Fibroblast of skin of back (primary cell): ENCODE measurements at places on chromosomes 7 and 10.

GRCh38 chr7:30648744-30649540 is 33.3 kb downstream of the CRHR2 start:
- DNase-seq, result no peak

DNA sequence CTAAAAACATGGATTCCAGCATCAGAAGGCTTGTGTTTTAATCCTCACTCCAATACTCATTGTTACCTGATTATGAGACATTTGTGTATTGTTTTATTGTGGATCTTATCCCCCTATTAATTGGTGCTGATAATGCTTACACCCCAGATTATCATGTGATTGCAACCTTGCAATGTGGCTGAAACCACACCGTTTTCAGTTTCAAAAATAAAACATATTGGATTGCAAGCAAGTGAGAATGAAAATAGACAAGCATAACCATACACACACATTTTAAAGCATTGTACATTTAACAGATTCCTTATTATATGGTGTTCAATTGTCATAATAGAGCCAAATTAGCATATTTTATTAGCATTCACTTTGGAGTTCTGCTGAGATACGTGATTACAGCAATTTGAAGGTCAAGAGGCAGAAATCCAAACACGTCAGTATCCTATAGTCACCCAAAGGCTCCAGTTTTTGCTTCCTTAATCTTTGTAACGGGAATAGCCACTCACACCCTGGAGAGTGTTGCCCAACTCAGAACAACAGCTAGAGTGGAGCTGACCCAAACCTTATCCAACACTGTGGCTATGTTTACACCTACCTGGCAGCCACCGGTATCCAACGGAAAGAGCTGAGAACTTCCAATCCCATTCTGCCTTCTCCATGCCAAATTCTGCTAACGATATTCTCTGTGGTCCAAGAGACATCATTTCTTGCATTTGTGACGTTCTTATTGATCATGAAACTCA is 317.1 kb upstream of the KLF6 start:
- no peak for DNase-seq

GRCh38 chr7:125396466-125397151 is 467.0 kb upstream of the POT1 start:
- DNase-seq, result no peak

DNA sequence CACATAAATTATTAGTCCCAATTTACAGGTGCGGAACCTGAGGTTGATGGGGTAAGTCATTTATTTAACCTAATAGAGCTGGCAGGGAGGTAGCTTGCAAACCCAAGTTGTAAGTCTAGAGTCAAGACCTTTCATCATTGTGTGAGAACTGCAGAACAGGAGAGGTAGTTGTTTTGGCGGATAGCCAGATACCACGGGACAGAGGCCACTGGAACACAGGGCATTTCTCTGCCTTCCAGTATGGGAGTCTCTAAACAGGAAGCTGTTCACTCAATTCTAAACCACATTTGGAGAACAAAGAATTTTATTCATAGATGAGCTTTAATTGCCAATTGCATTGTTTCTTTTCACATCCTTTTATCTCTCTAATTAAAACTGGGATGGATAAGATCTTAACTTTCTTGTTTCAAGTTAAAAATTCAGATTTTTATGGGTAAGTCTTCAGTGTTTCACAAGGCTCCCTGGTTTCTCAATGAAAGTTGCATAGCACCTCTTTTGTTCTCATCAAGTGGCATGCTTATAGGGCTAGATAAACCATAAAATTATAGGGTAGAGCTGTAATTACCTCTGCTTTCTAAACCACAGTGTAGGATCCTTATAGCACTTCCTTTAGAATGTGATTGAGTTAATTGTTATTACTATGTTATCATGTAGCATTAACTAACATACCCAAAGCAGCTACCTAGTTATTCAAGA is 489.0 kb downstream of the GATA3 start:
- no peak for DNase-seq

DNA sequence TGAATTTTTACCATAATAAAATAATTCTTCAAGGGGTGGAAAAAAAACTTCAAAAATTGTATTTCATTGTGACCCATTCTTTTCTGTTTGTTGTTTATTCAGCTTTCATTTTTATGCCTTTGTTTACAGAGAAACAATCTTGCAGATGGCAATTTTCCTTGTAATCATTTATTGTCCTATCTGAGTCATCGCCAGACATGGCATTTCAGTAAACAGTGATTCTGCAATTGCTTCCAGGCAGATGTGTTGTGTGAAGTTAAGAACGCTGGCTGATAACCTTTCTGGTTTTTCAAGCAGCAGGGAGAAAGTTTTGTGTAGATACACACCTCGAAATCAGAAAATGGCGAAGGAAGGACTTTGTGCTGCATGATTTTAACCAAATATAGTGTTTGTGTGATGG is 80.7 kb upstream of the RPA3 start:
- DNase-seq, result no peak

DNA sequence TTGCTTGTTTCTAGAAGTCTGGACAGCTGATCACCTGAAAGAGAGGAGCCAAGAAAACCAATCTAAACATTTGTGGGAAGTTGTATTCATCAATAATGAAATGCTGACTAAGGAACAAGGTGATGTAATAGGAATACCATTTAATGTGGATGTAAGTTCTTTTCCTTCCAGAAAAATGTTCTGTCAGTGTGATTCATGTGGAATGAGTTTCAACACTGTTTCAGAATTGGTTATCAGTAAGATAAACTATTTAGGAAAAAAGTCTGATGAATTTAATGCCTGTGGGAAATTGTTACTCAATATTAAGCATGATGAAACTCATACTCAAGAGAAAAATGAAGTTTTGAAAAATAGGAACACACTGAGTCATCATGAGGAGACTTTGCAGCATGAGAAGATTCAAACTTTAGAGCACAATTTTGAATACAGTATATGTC is 39.8 kb upstream of the ZNF37A start:
- peak; percentile 71 for DNase-seq

- DNase-seq, result no peak
These were observed 133.7 kb upstream of the TNS3 start for GRCh38 chr7:47715631-47716068.

GRCh38 chr7:135335628-135336139 is 102.0 kb downstream of the STRA8 start:
- peak; percentile 31 for DNase-seq

DNA sequence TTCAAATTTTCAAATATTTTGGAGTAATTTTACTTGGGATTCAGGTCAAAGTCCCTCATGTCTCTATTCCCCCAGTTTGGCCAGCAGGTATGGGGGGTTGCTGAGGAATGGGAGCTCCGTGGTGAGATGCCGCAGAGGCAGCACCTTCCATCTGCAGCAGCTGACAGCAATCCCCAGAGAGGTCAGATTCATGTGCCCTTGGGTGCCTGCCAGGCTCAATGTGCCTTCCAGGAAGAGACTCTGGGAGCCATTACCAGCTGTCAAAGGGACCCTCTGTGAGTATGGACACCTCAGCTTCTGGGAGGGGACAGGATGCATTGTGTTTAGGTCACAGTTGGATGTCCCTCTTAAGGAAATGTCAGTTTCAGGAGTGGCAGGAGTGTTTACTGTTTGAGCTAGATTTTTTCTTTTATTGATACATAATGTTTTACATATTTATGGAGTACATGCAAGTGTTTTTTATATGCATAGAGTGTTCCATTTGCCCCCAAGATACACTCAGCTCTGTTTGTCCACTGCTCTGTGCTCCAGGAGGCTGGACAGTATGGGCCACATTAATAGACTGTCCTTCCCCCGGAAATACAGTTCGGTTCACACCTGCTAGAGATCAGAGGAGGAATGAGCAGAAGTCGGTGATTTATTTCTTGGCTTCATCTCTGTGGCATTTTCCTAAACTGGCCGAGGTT is 75.3 kb upstream of the GRB10 start:
- DNase-seq, result no peak

DNA sequence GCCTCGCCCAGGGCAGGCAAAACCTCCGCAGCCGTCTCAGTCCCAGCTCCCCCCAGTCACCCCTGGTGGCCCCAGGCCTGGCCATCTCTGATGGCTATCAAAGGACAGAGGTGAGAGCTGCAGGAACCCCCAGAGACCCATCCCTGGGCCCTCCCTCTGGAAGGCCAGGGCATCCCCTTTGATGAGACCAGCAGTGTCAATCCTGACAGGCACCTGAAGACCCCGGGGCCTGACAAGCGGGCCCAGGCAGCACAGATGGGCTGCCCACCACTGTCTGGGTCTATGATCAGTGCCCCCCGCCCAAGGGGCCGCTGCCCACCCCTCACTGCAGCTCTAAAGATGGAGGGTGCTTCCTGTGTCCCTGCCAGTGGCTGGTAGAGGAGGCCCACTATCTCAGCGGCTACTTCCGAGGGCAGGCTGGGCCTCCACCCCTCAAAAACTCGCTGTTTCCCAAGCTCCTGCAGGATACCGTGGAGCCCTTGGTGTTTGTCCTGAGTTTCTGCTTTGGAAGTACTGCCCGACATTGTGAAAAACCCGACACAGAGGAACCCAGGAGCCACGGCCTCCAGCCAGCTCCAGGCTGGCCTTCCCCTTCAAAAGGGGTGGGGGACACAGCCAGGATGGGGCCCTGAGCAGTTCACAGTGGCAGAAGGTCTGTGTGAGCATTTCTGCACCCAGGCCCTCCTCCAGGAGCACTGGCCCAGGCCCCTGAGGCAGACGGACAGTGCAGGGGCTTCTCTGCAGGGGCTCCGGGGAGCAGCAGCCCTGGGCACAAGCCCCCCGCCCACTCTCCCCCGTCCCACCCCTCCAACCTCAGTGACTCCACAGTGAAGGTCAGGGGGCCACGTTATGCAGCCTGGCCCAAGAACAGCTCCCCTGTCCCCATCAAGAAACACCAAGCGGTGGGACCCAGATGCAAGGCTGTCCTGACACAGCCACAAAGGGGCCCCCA is 99.2 kb downstream of the PDGFA start:
- no peak for DNase-seq

GRCh38 chr10:88311264-88311663 is 271.9 kb downstream of the RNLS start:
- no peak for DNase-seq

GRCh38 chr7:51613911-51614357 is 297.3 kb upstream of the COBL start:
- no peak for DNase-seq

GRCh38 chr10:11604865-11605650 is 6.4 kb downstream of the USP6NL start:
- DNase-seq, result no peak

DNA sequence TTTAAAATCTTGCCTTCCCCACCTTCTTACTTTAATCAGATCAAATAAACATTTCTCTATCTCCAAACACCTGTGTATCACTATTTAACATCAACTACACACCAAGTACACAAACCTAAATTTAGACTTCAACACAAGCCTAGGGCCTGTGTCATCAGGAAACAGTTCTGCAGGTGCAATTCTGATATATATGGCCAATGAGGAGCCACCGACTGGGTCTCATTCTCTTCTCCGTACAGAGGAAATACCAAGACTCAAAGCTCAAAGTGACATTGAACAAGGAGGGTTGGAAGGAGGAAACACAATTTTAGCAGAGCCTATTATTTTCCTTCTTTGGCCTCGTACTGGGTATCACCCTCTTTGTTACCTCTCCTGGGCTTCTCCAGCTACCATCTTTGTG is 152.6 kb upstream of the PRR15 start:
- DNase-seq, result no peak

DNA sequence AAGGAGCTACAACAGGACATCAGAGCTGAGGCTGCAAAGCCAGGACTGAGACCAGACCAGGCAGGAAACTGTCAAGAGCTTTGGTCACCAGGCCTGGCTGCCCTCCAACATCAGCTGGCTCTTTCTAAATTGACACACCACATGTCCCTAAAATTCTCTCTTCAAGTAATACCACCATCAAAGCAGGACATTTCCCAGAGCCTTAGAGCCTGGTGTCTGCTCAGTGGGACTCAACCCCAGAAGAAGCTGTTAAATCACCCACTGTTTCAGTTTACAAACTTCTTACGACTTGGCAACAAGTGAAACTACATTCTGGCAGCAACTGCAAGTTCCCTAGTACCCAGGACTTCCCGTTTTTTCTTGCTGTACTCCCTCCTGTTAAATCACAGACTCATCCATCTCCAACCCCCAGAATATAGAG is 3.8 kb upstream of the IL6 start:
- DNase-seq, result peak; percentile 73

- DNase-seq, result no peak
These were observed 92.5 kb downstream of the CSTF2T start for GRCh38 chr10:51606825-51607462.

DNA sequence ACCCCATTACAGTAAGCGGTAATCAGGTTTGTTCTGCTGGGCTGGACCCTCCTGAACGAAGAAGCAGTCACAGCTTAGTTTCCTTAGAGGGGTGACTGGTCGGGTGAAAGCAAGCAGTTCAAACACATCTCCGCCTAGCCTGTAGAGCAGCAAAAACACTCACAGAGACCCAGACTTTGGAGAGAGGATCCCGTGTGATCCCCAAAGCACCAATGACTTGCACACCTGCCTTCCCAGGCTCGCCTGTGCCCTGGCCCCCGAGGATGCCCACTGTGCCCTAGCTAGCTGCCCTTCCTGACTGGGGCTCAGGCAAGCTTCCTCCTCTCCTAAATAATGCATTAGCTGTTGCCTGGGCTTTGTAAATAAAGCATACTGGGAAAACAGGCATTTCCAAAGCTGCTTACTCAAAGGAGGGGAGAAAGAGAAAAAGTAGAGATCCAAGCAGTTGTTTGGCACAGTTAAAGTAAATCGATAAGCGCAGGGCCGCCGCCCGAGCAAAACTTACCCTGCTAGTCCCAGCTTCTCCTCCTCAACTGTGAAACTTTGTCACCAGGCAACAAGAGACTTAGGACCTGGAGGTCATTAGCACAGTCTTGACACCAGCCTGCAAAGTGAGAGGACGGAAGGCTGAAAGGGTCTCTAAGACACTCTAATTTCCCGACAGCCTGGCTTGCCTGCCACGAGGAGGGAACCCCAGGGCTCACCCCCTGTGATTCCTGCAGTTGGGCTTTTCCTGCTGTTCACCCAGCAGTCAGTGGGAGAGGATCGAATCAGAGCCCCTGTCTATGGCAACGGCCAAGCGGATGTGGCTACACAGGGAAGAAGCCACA is 4.8 kb downstream of the LRRC18 start:
- peak; percentile 33 for DNase-seq

- DNase-seq, result no peak
These were observed 9.8 kb downstream of the PTPRZ1 start for GRCh38 chr7:121882731-121883130.

GRCh38 chr10:103748020-103748419 is 107.4 kb downstream of the SH3PXD2A start:
- no peak for DNase-seq

DNA sequence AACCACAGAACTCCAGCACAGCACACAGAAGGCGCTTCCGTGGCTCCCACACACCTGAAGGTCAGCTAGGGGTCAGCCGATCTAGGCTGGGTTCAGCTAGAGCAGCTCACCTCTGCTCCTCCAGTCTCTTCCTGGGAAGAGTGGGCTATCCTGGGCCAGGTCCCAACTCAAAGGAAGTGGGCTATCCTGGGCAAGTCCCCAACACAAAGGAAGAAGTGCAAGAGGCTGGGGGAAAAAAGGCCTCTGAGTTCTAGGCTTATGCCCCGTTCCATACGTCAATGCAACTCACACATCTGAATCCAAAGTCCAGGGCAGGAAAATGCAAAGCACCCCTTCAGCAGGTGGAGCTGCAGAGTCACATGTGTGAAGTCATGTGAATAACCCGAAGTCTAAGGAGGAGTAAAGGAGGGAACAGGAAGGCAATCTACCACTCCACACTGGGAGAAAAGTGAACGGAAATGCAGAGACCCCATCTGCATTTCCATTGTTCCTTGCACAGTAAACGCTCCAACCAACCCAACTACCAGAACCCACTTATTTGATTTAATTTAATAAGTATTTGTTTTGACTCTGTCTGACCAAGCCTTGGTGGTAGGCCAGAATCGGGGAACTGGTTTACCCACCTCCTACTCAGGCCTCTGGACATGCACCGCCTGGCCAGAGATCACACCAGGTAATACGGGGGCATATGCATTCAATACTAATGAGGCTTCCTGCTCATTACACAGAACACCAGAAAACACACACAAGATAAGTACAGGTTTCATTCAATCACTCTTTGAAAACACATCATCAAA is 95.5 kb upstream of the RNF32 start:
- no peak for DNase-seq
